ENCODE measurements at places on chromosomes 12 and 14.

DNA sequence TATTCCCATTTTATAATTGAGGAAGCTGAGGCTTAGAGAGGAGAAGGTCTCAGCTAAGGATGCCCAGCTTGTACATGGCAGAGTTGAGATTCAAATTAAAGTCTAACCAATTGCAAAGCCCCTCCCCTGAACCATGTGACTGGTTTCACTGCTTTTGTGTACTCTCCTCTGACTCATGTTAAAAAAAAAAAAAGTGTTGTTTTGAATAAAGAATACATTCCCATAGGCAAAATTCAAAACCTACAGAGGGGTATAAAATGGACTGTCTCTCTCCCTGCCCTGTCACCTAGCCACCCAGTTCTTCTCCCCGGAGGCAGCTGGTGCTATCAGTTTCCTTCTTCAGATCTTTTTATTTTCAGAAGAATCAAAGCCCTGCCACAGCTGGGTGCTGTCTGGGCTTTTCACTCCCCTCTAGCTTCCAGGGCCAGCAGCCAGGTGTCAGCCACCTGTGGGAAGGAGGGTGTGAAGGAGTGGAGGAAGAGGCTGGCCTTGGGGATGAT lies 5.4 kb downstream of the PSMD9 start:
- no peak for DNase-seq

DNA sequence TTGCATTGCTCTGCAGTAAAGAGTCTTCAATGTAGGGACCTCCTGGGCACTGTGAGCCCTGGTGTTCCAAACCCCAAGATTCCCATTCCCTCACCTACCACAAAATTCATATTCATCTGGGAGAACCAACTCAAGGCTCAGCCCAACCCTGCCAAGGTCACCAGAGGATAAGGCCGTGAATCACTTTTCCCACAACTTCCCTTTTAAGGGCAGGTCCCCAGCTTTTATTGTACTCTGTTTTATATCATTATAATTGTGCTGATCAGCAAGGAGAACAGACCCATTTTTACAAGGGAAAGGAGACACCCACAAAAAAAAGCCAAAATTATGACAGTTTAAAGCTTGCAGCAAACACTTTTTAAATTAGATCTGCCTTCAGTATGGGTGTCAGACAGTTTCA lies 363.0 kb upstream of the FKBP4 start:
- DNase-seq = no peak

GRCh38 chr12:3540387-3540990 lies 49.5 kb downstream of the PRMT8 start:
- DNase-seq = no peak

GRCh38 chr14:63986789-63987533 lies 134.2 kb downstream of the SYNE2 start:
- DNase-seq = no peak

DNA sequence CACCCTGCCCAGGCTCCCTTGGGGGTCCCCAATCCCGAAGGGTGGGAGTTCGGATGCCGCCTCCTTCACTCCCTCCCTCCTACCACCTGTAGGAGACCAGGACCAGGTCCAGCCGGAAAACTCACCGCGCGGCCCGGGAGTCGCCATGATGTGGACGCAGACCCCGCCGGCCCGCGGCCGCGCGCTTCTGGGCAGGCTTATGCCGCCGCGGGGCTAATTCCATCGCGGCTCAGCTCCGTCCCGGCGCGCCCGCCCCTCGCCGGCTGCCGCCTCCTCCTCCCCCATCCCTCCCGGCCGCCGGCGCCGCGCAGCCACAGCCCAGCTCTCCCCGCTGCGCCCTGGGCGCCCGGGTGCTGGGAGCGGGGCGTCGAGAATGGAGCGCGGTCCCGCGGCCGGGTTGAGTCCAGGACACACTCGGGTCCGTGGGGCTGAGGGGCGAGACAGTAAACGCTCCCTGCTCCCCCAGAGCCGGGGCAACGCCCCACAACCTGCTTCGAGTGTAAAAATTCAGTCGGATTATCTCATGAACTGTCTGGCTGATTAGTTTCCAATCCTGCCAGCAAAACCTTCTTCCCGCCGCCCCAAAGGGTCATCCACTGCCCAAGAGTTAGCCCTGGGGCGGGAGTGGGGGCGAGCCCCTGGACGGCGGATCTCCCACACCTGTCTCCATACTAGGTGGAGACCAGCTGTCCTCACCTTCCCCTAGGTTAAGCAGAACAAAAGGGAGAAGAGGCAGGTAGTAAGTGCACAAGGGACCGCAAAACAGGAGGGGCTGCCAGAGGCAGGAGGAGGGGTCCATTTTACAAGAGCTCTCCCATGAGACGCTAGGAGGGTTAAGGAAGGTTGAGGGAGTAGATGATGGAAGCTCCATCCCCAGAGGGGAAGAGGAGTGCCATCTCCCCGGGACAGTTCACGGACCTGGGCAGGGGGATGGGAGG lies at the start of gene ANO2:
Gene ANO2 (minus strand): TSS at position 189 of the 938 bp plus-strand sequence. CDS start 42 bp downstream, at position 147.
- no peak for DNase-seq

DNA sequence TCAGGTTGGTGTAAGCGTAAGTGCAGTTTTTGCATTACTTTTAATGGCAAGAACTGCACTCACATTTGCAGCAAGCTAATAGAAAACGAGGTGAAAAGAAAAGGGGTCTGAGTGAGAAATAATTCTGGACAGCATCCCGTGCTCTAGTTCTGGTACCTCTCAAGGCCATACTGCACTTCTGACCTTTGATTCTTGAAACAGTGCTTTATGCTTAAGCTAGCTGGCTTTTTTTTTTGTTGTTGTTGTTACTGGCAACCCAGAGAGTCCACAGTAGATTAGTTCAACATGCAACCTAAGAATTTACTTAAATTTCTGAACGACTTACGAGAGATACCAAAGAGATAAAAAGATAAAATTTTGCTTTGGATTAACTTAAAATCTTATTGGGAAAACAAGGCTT lies 75.2 kb upstream of the PRKD1 start:
- no peak for DNase-seq

- DNase-seq = no peak
These were observed 6.9 kb upstream of the SPRYD4 start for GRCh38 chr12:56461235-56462159.

Data from NCI-H1092 (cell line).